CD4-positive, alpha-beta T cell treated with Interleukin-17A for 4 hours (primary cell): ENCODE measurements at places on chromosomes 1 and 21.

GRCh38 chr1:32266921-32267591 lies 16.0 kb downstream of the LCK start:
- DNase-seq, result peak; percentile 31

GRCh38 chr1:187413405-187414169 lies 584.8 kb downstream of the PLA2G4A start:
- no peak for DNase-seq

- no peak for DNase-seq
Observed at GRCh38 chr21:46606427-46606813, 1.5 kb upstream of the S100B start.

- peak; percentile 29 for DNase-seq
Observed at GRCh38 chr1:24641646-24642151, 1.4 kb upstream of the SRRM1 start.

DNA sequence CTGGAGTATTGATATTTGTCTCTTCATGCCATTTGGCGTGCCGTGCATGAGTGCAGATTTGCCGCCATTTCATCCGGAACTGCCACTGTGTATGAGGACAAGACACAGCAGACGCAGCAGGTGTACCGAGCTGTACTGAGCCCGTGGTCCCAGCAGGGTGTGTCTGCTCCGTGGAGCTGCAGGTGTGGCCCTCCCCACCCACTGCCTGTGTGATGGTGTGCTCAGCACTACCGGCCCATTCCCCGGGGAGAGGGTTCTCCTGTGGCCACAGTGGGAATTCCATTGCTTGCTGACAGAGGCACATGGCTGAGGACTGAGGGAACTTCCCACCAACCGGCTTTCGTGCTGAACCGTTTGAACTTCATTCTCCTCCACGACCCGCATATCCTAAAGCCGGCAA lies 34.3 kb upstream of the COL6A1 start:
- no peak for DNase-seq

DNA sequence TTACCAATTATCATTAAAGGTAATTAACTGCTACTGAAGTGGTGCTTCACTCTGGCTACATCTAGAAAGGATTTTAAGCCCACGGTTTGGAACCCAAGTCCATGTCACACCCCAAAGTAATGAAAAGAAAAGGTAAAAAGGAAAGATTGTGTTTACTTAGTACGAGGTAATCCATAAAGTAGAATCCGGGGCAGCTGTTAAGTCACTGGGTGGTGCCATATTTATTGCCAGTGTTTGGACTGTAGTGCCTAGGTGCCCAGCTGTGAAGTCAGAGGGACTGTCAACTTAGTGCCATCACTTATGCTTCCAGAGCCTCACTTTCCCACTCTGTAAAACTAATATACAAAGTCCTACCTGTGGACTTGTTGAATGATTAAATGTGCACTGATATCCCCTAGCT lies 52.2 kb upstream of the GRHL3 start:
- DNase-seq, result no peak

DNA sequence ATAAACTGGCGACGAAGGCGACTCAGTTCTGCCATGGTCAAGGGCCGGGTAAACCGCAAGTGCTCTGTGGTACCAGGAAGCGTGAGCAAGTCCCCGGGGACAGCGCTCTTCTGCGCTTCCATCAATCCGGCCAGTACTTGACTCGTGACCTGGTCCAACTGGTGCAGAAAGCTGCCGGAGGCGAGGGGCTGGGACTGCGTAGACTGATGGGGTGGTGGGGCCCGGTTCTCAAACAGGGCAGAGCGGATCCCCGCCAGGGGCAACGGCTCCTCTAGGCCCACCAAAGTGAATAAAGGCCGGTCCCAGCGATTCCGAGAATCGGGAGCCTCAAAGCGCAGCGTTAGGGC lies 852 bp downstream of the KTI12 start:
- peak; percentile 17 for DNase-seq

GRCh38 chr1:108043707-108044106 lies 78.7 kb upstream of the VAV3 start:
- DNase-seq, result no peak

DNA sequence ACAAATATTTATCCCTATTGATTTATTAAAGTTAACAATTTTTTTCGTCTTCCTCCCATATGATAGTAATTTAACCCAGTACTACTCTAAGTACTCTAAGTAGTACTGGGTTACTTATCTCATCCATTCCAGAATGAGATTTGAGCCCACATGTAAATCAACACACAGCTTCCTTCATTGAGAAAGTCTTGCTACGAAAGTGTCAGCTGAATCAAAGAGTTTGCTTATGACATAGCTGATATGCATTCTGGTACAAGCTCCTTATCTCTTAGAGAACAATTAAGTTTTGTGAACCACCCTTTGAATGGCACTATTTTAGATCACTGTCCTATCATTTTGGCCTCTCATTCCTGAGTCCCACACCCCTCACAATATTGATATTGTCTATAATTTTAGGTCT lies 2.4 kb upstream of the SLC44A3 start:
- DNase-seq, result no peak

- DNase-seq, result no peak
Observed at GRCh38 chr1:196593955-196594354, 14.3 kb downstream of the KCNT2 start.

DNA sequence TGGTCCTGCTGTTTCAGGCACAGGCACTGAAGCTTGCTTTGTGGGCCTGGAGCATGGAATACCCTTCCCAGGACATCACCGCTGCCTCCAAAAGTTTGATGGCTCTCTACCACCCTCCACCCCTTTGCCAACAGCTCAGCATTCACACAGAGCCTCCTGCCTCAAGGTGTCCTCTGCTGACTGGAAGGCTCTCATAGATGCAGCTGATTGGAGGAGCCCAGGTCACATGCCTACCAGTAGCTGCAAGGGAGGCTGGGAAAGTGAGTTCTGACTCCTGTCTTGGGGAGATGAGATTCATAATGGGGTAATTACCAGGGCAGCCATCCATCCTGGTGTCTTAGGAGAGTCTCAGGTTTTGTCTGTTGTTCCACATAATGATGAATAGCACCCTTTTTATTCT lies 124.8 kb upstream of the GRIK3 start:
- DNase-seq, result no peak

DNA sequence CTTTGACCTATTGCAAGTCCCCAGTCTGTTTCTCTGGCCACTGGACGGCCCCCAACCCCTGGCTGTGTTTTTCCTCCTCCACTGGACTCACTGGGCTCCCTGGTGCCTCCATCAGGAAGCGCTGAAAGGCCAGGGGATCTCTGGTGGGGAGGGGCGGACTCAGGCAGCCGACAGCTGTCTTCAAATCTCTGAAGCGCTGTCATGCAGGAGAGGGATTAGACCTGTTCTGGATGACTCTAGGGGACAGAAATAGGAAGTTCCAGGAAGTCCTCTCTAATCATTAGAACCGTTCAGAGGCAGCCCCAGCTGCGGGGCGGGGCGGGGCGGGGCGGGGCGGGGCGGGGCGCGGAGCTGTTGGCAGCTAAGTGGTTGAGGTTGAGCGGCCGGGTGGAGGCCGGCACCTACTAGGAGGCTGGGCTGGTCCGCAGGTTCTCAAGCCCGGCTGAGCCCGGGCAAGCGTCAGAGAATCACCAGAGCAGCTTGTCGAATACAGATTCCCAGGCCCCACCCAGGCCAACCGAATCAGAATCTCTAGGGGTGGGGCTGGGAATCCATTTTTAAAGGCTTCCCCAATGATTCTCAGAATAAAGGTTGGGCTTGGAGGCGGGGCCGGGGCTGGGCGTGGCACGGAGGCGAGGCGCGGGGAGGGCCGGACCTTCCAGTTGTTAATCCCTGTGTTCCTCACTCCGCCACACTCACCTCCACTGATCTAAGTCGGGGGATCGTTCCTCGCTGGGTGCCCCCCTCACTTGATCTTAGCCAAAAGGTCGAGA lies 11.4 kb upstream of the PHLDA3 start:
- peak; percentile 63 for DNase-seq

GRCh38 chr1:216142921-216143320 lies 280.3 kb downstream of the USH2A start:
- DNase-seq, result no peak

GRCh38 chr1:109722908-109723691 lies 11.0 kb downstream of the GSTM5 start:
- DNase-seq, result no peak

GRCh38 chr1:61182049-61182448 lies 99.7 kb downstream of the NFIA start:
- no peak for DNase-seq

- no peak for DNase-seq
Observed at GRCh38 chr1:41331546-41331917, 29.7 kb upstream of the FOXO6 start.

DNA sequence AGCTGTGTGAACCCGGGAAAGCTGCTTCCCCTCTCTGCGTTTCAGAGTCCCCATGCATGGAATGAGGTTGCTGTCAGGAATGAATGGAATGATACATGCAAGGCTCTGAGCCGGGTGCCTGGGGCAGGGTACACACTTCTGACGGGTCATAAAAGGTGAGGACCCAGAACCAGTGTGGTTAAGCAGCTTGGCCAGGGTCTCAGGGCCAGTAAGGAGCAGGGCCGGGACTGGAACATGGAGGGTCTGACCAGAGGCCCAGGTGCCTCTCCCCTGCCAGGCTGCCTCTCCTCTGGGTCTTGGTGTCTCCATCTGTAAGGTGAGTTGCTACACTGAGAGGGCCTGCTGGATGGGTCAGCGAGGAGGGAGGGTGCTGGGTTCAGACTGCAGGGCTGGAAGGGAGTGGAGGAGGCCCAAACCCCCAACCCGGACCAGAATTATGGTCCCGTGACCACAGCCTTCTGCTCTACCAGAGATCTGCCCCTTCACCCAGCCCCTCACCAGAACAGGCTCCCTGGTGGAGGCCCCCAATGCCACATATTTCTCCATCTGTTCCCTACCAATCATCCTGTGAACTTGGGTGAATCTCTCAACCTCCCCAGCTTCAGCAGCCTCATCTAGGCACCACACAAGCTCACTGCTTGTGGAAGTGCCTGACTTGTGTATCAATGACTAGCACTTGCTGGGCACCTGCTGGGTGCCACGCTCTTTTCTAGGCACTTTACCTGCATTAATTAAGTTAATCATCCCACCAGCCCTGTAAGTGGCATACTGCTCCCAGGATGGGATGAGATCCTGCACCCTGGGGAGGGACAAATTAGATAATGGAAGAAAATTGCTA lies 16.2 kb upstream of the LRP8 start:
- no peak for DNase-seq

- no peak for DNase-seq
Observed at GRCh38 chr1:246064891-246065290, 442.2 kb downstream of the SMYD3 start.

DNA sequence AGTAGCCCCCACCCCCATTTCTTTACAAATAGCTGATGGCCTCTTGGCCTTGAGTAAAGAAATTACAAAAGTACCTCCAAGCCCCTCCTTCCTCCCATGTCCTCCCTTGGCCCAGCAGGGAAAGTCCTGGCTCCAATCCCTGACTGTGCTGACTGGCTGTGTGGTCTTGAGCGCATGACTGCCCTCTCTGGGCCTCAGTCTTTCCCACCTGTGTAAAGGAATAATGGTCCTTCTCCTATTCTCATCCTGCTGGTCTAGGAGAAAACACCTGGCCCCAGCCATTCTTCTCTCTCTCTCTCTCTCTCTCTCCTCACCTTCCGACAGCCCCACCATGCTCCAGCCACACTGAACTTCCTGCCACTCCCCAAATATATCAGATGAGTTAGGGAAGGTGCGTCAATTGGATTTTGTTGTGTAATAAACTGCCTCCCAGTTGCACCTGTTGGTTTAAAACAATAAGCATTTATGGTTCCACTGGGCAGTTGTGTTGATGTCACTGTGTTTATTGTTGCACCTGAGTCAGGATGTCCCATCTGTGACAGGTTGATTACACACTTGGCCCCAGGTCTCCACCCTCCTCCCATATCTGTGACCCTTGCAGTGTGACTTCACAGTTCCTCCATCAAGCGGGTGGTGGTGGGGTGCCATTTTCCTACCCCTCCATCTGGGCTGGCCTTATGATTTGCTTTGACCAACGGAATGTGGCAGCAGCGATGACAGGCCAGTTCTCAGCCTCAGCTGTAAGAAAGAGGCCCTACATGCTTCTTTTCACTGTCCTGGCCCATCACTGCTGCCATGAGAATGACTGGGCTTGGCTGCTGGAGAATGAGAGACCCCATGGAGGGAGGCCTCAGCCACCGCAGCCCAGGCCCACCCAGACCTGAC lies 22.3 kb upstream of the LRP8 start:
- no peak for DNase-seq

GRCh38 chr1:81254068-81254467 lies 546.7 kb upstream of the ADGRL2 start:
- no peak for DNase-seq

GRCh38 chr21:32328595-32328994 lies 29.9 kb downstream of the MRAP start:
- no peak for DNase-seq

DNA sequence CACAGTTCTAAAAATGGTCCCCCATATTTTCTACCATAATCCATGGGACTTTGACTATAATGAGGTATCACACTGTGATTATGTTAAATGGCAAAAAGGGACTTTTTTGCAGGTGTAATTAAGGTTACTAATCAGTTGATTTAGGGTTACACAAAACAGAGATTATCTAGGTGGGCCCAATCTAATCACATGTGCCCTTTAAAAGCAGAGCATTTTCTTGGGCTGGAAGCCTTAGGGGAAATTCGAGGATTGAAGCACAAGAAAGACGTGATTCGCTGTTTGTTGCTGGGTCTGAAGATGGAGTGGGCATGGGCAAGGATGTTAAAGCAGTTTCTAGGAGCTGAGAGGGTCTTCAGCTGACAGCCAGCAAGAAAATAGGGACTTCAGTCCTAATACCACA lies 13.4 kb downstream of the RAVER2 start:
- DNase-seq, result no peak

- no peak for DNase-seq
Observed at GRCh38 chr1:226404063-226404903, 3.6 kb downstream of the PARP1 start.

- no peak for DNase-seq
Observed at GRCh38 chr21:45412909-45413611, 8.1 kb downstream of the COL18A1 start.

GRCh38 chr1:174902531-174903099 lies 97.1 kb upstream of the CACYBP start:
- DNase-seq, result no peak

GRCh38 chr1:172810480-172811175 lies 151.7 kb downstream of the FASLG start:
- DNase-seq, result no peak

GRCh38 chr1:12345350-12346217 lies 115.8 kb downstream of the VPS13D start:
- peak; percentile 49 for DNase-seq

- DNase-seq, result no peak
Observed at GRCh38 chr1:80582980-80583379, 1217.8 kb upstream of the ADGRL2 start.

GRCh38 chr1:14815175-14815877 lies 216.8 kb downstream of the KAZN start:
- DNase-seq, result no peak
